ENCODE measurements at places on chromosomes 11 and 22. TPM values are rescaled to one million over a fixed set of nuclear protein-coding genes. Genes with fewer than 3 reads are reported as not detected.

The ARHGAP8 gene
- total RNA-seq: 62.8 TPM

The IGSF22 gene
- not detected for total RNA-seq

The CARD18 gene
- total RNA-seq: not detected

The TCF20 gene
- 68.7 TPM for total RNA-seq

The GRIK4 gene
- total RNA-seq: 2.2 TPM

- DNase-seq: no peak
Observed at GRCh38 chr11:1463056-1463455, 23.5 kb downstream of the MOB2 start.

DNA sequence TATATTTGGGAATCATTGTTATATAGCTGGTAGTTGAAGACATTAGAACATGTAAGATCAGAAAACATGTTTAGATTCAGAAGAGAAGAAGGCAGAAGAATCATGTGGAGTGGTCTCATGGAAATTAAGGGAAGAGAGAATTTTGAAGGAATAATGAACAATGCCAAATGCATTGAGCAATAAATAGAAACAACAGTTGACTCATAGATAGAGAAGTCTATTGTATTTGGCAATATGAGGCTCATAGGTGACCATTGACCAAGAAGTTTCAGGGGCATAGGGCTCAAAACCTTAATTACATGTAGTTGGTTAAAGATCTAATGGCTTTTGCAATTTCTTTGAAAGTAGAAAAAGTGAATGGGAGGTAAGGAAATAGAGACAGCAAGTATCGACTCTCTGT lies 123.9 kb downstream of the PAX6 start:
- DNase-seq: no peak

DNA sequence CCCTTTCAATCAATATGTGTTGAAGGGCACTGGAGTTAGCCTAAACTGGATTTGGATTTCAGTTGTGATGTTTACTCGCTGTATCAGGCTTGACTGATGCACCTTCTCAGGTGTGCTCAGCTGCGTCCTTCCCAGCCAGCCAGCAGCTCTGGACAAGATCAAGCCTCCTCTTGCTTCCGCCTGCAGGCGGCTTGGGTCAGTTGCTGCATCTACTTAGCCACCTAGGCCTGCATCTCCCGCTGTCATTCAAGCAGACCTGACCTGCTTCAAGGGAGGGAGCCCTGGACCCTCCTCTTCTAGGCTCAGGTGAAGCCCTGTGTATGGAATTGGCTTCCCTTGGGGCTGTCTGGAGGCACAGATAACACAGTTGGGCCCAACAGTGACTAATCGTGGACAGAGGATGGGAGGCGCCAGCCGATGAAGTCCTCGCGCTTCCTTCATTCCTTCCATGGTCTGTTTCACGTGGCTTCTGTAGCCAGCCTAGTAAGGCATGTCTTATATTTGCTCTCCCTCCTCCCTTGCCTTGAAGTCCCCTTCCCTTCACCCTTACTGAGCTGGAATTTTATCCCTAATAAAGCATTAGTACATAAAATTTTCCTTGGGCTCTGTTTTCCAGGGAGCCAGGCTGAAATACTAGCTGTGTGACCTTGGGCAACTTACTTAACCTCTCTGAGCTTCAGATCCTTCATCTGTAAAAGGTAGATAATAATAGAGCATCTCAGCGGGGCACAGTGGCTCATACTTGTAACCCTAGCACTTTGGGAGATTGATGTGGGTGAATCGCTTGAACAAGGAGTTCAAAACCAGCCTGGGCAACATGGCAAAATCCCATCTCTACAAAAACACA lies 2.1 kb upstream of the LHFPL7 start:
- DNase-seq: peak; percentile 58

- no peak for DNase-seq
Observed at GRCh38 chr11:74485868-74486267, 7.7 kb downstream of the LIPT2 start.

- DNase-seq: no peak
Observed at GRCh38 chr11:60889869-60890311, 16.5 kb downstream of the PRPF19 start.

- no peak for DNase-seq
Observed at GRCh38 chr11:82527081-82527584, 206.5 kb downstream of the FAM181B start.

GRCh38 chr22:31044262-31044861 lies 36.8 kb upstream of the SMTN start:
- no peak for DNase-seq

Measured in GM23338 (cell line).